ENCODE measurements at places on chromosomes 5 and 9. TPM values are rescaled to one million over a fixed set of nuclear protein-coding genes. Genes with fewer than 3 reads are reported as not detected.

DNA sequence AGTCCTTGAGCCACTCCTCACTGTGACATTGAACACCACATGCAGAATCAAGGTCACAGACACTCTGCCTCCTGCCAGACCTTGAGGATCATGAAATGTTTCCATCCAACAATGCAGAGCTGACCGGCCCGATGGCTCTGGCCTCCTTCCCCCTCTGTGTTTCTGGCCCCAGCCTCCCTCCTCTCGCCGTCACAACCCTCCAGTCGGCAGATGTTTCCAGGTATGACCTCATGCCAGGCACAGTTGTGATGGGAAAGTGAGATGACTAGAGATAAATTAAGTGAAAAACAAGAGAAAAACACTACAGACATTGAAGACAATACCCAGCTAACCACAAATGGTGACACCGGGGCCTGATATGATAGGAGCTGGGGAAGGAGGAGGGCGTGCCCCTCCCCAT lies 9.8 kb downstream of the NTNG2 start:
- DNase-seq, result no peak

The PCDH12 gene
- total RNA-seq, result 11.1 TPM

The N4BP3 gene
- total RNA-seq, result 2.7 TPM

DNA sequence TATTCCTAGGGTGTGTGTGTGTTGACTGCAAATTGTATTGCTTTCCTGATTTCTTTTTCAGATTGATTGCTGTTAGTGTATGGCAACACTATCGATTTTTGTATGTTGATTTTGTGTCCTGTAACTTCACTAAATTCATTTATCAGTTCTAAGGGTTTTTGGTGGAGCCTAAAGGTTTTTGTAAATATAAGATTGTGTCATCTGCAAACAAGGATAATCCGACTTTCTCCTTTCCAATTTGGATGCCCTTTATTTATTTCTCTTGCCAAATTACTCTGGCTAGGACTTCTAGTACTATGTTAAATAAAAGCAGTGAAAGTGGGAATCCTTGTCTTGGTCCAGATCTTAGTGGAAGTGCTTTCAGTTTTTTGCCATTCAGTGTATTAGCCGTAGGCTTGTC lies 340.9 kb upstream of the KLF4 start:
- DNase-seq, result no peak

GRCh38 chr9:107738789-107739188 lies 249.2 kb upstream of the KLF4 start:
- no peak for DNase-seq

DNA sequence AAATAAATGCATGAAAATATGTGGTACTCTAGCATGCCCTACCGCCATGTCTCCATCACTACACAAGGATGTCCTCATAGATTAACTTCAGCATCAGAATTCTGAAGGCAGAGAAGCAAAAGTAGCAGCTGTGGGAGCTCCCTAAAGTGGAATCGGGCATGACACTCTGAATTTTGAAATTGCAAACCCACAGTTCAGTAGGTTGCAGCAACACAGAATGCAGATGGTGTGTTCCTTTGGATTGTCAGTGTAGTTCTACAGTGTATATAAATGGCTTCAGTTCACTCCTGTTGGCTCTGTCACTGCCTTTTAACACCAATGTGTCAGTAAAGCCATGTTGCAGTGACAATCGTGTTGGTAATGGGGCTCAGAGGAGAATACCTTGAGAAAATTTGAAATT lies 973.6 kb upstream of the WWC1 start:
- DNase-seq, result no peak

The OLFM1 gene
- total RNA-seq, result 12.5 TPM

DNA sequence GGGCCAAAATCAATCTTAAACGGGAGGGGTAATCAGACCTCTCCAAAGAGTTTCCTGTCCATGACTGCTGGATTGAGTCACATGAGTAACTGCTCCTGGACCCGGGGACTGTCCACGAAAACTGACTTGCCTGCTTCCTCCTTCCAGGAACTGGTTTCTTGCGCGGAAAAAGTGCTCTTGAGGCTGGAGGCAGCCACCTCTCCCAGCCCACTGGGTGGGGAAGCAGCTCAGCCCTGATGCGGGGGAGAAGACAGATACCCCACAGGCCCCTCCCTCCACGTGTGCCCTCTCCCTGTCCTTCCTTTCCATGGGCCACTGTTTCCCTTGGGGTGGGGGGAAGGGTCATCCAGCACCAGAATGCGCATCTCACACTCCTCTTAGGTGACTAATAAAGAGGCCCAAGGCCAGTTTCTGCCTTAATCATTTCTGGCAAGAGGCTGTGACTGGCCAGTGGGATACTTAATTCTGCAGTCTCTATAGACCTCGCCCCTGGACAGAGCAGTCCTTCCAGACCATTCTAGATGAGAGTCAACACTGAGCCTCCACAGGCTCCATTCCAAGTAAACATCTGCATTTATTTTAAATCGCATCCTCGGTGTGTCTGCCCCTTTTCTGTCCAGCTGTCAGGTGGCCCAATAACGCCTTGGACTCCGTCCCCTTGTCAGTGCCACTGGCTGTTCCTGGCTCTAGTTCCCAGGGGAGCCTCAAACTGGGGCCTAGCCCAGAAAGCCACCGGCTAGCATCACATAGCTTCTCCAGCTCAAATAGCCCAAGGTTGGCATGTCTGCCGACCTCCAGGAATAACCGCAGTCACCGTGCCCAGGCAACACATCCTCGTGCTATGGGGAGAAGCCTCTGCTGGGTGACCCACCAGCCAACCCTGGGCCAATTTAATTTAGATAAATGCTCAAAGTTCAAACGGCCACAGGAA lies 12.0 kb downstream of the REXO4 start:
- no peak for DNase-seq

DNA sequence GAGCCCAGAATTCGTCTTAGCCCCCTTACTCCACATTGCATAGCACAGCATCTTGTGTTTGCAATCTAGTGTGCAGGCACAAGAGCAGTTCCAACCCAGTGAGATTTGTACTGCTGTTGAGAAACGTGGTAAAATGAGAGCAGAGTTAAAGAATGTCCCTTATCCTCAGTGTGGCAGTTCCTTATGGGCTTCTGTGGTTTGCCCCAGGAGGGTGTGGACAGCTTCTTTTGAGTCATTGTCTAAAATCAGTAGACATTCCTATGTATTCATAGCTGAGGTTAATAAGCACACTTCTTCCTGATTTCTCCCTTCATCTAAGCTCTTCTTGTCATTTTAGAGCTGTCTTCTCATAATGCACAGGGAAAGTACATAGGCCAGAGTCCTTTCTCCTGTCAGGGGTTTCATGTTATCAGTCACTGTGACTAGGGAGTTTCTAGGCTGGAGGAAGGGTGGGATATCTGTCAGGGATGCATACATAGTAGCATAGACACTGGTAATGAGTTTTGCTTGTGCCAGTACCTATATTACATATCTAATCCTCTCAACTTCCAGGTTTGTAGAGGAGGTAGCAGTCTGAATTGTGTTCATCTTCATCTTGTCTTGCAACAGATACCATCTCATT lies 2.0 kb upstream of the CAVIN4 start:
- DNase-seq, result no peak

The CSF1R gene
- 20.1 TPM for total RNA-seq

- DNase-seq, result no peak
Measured at GRCh38 chr5:172450861-172451695, 3.2 kb downstream of the SH3PXD2B start.

The RIMOC1 gene
- total RNA-seq, result 14.7 TPM

GRCh38 chr9:7376833-7377232 lies 422.7 kb downstream of the DMAC1 start:
- no peak for DNase-seq

GRCh38 chr5:157599565-157599964 lies 24.0 kb upstream of the ADAM19 start:
- no peak for DNase-seq

DNA sequence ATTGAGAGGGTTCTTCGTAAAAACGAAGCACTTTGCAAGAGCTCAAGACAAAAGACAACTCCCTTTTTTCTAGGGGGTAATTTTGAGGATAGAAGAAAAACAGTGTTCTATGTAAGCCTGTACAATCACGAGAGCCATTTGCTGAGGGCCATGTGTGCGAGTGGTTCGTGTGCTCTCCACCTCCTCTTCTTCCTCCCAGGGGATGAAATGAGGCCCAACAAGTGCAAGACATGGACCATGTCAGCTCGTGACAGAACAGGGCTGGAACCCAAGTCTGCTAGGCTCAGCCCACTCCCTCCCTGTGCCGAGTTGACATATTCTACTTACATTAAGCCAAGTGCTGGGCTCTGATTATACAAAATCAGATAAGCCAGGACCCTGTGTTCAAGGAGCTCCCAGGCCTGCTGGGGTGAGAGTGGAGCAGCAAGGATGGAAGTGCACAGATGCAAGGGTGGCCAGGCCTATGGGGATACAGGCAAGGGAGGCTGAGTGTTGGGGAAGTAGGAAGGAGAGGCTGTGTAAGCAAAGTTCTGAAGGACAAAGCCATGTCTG lies 97.9 kb upstream of the MSX2 start:
- DNase-seq, result no peak

The CTNND2 gene
- 5.4 TPM for total RNA-seq

DNA sequence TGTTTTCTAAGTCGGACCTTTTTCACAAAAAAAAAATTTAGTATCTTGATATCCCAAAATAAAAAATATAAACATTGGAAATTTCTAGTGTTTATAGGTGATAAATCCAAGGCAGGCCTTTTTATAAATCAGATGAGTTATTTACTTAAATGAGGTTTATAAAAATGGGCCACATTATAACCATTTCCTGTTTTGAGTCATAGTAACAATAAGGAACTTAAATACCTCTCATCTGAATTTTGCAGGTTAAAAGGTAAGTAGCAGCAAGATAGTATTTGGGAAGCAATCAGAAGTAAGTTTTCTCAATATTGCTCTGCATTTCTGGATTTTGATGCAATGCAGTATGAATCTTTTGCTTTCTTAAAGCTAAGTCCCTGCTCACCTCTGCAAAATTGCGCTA lies 3.9 kb downstream of the SPTAN1 start:
- no peak for DNase-seq

The PLEKHG4B gene
- not detected for total RNA-seq

DNA sequence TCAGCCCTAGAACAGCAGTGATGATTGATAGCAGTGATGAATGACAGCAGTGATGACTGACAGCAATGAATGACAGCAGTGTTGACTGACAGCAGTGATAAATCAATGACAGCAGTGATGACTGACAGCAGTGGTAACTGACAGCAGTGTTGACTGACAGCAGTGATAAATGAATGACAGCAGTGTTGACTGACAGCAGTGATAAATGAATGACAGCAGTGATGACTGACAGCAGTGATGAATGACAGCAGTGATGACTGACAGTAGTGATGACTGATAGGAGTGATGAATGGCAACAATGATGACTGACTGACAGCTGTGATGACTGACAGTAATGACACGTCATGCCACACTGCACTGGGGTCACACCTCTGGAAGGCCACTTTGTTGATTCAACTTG lies 106.8 kb downstream of the ENTREP1 start:
- DNase-seq, result no peak

The FOXD4L6 gene
- not detected for total RNA-seq

- no peak for DNase-seq
Measured at GRCh38 chr5:174618589-174618988, 105.8 kb upstream of the MSX2 start.

GRCh38 chr5:2908086-2908485 lies 156.6 kb upstream of the IRX2 start:
- DNase-seq, result no peak

GRCh38 chr5:126043688-126044087 lies 379.5 kb upstream of the GRAMD2B start:
- no peak for DNase-seq

The FSD1L gene
- total RNA-seq, result 4.8 TPM

GRCh38 chr5:16464231-16464630 lies 1.4 kb downstream of the ZNF622 start:
- DNase-seq, result no peak

DNA sequence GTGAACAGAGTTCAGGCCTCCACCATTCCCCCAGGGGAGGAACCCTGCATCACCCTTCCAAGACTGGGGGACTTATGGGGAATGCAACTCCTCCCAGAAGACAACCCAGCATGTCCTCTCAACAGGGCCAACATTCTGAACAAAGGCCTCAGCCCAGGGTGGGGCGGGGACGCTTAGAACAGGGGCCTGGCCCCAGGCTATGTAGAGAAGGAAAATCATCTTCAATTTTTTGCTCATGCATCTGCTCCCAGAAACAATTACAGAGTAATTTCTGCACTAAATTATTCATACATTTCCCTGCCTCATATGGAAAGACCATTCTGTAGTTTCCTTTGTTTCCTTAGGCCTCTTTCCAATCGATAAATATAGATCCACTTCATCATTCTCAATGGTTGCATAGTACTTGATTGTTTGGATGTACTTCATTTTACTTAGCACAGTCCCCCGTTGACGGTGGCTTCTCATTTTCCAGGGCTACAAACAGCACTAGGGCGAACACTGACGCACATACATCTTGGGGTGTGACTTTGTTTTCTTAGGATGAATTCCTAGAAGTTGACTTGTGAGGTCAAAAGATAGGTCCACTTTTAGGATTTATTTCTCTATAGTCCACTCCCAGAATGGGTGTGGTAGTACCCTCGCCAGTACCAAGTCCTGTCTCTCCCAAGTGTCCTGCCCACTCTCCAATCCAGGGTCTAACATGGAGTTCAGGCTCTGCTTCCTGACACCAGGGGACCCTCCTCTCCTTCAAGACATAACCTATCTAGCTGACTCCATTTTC lies 27.2 kb upstream of the SMU1 start:
- no peak for DNase-seq

DNA sequence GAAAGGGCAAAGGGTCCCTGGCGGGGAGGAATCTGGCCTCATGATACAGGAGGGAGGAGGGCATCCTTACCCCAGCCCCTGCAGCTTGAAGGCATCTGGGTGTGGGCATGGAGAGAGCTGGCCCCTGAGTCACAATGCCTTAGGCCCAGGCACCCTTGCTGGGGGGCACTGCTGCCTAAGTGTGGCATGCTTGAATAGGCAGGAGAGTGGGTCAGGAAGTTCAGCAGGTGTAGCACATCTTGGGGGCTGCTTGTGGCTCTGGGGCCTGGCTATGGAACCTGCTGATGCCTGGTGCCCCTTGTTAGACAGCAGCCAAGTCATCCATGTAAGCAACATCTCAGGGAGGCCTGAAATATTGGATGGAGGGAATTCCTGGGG lies 63.1 kb downstream of the HSPA4 start:
- no peak for DNase-seq

The BAAT gene
- total RNA-seq, result not detected

GRCh38 chr5:5726401-5726800 lies 303.9 kb downstream of the ICE1 start:
- DNase-seq, result no peak

The C9orf153 gene
- 0.42 TPM for total RNA-seq

DNA sequence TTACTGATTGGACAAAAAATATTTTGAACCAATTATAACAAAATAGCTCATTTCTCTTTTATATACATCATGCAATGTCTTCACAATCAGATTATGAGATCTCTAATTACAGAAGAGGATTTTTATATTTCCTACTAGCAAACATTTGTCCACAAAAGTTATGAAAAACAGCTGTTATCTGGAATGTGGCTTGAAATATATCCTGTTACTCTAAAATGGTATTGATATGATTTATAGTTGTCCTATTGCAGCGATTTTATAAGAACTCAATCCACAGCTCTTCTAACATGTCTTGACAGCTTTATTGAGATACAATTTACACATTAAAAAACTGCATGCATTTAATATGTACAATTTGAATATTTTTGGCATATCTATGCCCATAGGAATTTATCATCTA lies 779.9 kb upstream of the ACO1 start:
- DNase-seq, result no peak

- no peak for DNase-seq
Measured at GRCh38 chr9:101993771-101994170, 255.3 kb upstream of the GRIN3A start.

Measured in left ventricle myocardium superior (tissue), 1 donor.